Activated CD4-positive, alpha-beta memory T cell treated with anti-CD3 and anti-CD28 coated beads, Interleukin-2, amount 10 ng/mL, durations not matched to agents 7 days and 5 days (primary cell): ENCODE measurements at places on chromosomes 6 and 20. TPM values are rescaled to one million over a fixed set of nuclear protein-coding genes. Genes with fewer than 3 reads are reported as not detected.

DNA sequence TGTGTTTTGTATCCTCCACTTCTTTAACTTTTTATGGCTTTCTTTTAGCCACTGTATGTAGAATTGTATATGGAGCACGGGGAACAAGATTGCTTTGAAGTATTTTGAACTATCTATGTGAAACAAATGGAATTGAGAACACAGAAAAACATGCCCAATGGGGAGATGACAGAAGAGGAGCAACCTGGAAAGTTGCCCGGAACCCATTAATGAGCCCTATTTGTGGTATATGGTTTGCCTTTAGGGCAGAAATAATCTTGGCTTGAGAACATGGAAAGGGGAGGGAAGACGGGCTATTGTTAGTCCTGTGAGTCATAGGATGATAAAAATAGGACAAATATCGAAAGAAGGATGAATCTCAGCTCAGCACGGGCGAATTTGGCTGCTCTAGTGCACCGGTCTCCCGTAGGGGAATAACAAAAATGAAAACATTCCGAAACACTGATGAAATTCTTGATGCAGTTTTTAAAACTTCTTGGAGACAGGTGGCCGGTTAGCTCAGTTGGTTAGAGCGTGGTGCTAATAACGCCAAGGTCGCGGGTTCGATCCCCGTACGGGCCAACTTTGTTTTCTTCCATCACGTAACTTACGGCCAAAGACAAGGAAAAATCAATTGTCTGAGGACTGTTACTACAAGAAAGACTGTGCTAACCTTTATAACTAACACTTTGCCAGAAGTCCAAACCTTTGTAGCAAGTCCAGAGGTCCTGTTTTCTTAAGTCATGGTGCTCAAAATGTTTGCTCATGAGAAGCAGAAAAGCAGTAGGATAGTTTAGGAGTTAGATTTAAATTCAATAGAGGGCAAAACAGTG is 15.7 kb downstream of the HMGN4 start:
- peaks cover 26% of the 10 kb centered on the region for H3K4me1 ChIP-seq
- H3K27ac ChIP-seq, result no peak overlapping the region
- DNase-seq, result peak; percentile 85
- H3K4me3 ChIP-seq, result no peak overlapping the region

Gene SAPCD1
- 10.7 TPM for total RNA-seq

GRCh38 chr6:34589691-34590090 is 33.6 kb upstream of the SPDEF start:
- DNase-seq, result no peak
- no peak overlapping the region for H3K27ac ChIP-seq
- H3K4me3 ChIP-seq, result no peak overlapping the region

DNA sequence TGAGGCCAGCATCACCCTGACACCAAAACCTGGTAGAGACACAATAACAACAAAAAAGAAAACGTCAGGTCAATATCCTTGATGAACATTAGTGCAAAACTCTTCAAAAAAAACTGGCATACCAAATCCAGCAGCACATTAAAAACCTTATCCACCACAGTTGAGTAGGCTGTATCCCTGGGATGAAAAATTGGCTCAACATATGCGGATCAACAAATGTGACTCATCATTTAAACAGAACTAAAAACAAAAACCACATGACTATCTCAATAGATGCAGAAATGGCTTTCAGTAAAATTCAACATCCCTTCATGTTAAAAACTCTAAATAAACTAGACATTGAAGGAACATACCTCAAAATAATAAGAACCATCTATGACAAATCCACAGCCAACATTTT is 59.6 kb upstream of the PHIP start:
- peaks cover 3% of the 10 kb centered on the region for H3K27me3 ChIP-seq
- DNase-seq, result no peak
- no peaks in the 10 kb centered on the region for H3K36me3 ChIP-seq
- no peaks in the 10 kb centered on the region for H3K4me1 ChIP-seq

DNA sequence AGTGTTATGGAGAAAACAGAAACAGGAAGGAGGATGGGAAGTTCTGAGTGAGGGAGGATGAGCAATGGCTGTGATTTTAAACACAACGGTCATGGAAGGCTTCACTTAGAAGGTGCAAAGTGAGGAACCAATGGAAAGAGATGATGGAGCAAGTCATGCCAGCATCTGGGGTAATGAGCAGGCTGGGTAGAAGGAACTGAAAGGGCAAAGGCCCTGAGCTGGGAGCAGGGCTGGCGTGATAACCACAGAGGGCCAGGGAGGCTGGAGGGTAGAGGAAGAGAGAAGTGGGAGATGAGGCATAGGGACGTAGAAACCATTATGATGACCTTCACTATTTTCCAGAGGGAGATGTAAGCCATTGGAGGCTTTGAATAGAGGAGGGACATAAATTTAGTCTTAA is 43.6 kb downstream of the NHLRC1 start:
- peaks cover 2% of the 10 kb centered on the region for H3K36me3 ChIP-seq
- no peak for DNase-seq
- no peak overlapping the region for H3K4me3 ChIP-seq
- peaks cover 8% of the 10 kb centered on the region for H3K27me3 ChIP-seq
- no peaks in the 10 kb centered on the region for H3K4me1 ChIP-seq

GRCh38 chr6:29521006-29521680 is 33.4 kb upstream of the MAS1L start:
- H3K4me3 ChIP-seq, result no peak overlapping the region
- H3K36me3 ChIP-seq, result no peaks in the 10 kb centered on the region
- peaks cover 5% of the 10 kb centered on the region for H3K4me1 ChIP-seq
- H3K27me3 ChIP-seq, result peaks cover 29% of the 10 kb centered on the region
- H3K27ac ChIP-seq, result no peak overlapping the region

- peak; percentile 68 for DNase-seq
- H3K4me3 ChIP-seq, result no peak overlapping the region
- H3K27me3 ChIP-seq, result peaks cover 2% of the 10 kb centered on the region
- H3K36me3 ChIP-seq, result no peaks in the 10 kb centered on the region
- H3K27ac ChIP-seq, result no peak overlapping the region
Observed at GRCh38 chr6:3176562-3177355, 19.4 kb upstream of the TUBB2A start.

Gene PM20D2
- 5.0 TPM for total RNA-seq

- no peaks in the 10 kb centered on the region for H3K4me1 ChIP-seq
- no peaks in the 10 kb centered on the region for H3K27me3 ChIP-seq
- H3K27ac ChIP-seq, result no peak overlapping the region
- H3K36me3 ChIP-seq, result no peaks in the 10 kb centered on the region
- H3K4me3 ChIP-seq, result no peak overlapping the region
Observed at GRCh38 chr20:52446421-52447224, 255.0 kb upstream of the ZFP64 start.

- peak; percentile 35 for DNase-seq
- H3K36me3 ChIP-seq, result no peaks in the 10 kb centered on the region
- peak overlapping the region; percentile 38 for H3K4me3 ChIP-seq
- H3K27ac ChIP-seq, result peak overlapping the region; percentile 91
- no peaks in the 10 kb centered on the region for H3K27me3 ChIP-seq
- H3K4me1 ChIP-seq, result peaks cover 64% of the 10 kb centered on the region
Observed at GRCh38 chr20:45355209-45356084, 7.2 kb upstream of the SDC4 start.

DNA sequence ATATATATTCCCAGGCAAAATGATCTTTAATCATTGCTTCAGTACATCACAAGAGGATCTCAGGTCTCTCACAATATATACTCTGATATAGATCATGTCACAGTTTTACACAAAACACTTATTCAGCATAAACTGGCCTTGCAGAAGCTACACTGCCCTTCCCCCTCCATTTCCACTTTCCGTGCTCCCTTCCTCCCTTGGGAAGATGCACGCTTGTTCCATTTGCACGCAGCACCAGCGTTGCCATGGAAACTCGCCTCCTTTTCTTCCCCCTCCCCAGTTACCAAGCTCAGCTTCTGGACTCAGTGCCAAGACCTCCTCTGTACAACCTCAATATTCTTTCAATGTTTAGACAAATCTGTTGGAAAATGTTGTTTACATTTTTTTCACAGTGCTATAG is 154.6 kb downstream of the RFPL4B start:
- no peak overlapping the region for H3K27ac ChIP-seq
- no peak overlapping the region for H3K4me3 ChIP-seq
- no peaks in the 10 kb centered on the region for H3K4me1 ChIP-seq

- peak; percentile 33 for DNase-seq
- peak overlapping the region; percentile 99 for H3K4me3 ChIP-seq
- H3K36me3 ChIP-seq, result peaks cover 45% of the 10 kb centered on the region
- H3K4me1 ChIP-seq, result peaks cover 61% of the 10 kb centered on the region
- peaks cover 18% of the 10 kb centered on the region for H3K27me3 ChIP-seq
Observed at GRCh38 chr6:36386495-36387439, 702 bp downstream of the ETV7 start.

GRCh38 chr6:167825332-167826229 is 1.1 kb upstream of the AFDN start:
- no peak overlapping the region for H3K27ac ChIP-seq
- H3K36me3 ChIP-seq, result peaks cover 7% of the 10 kb centered on the region
- H3K4me1 ChIP-seq, result peaks cover 40% of the 10 kb centered on the region
- H3K27me3 ChIP-seq, result peaks cover 54% of the 10 kb centered on the region
- peak; percentile 26 for DNase-seq

DNA sequence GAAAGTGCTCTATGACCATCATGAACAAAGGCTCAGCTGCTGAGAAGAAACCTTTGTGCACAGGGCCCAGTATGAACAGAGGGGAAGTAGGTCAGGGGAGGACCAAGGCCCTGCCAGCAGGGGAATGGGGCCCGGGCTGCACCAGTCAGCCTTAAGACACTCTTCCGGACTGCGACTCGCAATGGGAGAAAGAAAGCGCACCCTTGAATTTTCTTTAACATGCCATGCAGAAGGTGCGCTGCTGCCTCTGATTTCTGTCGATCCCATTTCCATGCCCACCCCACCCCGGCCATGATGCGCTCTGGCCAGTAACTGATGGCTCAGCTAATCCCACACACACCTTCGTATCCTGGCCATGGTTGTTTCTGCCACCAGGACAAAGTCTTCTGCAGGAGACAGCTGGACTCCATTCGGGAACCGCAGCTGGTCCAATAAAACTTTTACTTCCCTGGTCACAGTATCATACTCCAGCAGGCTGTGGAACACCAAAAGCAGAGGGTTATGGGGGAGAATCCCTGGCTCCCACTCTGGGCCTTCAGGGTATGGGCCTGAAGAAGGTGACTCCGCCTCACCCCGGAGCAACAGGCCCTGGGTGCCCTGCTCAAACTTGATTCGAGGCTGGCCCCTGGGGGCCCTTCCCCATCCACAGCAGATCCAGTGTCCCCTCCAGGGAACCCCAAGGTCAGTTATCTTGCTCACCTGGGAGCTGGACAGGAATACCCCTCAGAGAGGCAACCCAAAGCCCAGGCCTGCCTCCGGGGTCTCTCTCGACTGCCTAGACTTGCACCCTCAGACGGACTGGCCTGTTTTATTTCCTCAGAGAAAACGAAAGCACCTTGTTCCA is 20.3 kb downstream of the CST7 start:
- DNase-seq, result peak; percentile 15
- H3K4me3 ChIP-seq, result no peak overlapping the region
- peaks cover 71% of the 10 kb centered on the region for H3K36me3 ChIP-seq
- H3K27me3 ChIP-seq, result no peaks in the 10 kb centered on the region

- peak overlapping the region; percentile 98 for H3K27ac ChIP-seq
- peaks cover 68% of the 10 kb centered on the region for H3K4me1 ChIP-seq
- H3K36me3 ChIP-seq, result peaks cover 52% of the 10 kb centered on the region
- H3K4me3 ChIP-seq, result peak overlapping the region; percentile 95
- DNase-seq, result no peak
- H3K27me3 ChIP-seq, result no peaks in the 10 kb centered on the region
Observed at GRCh38 chr20:35661053-35661452, 3.6 kb downstream of the CPNE1 start.

GRCh38 chr20:58233393-58233792 is 4.9 kb upstream of the ANKRD60 start:
- H3K36me3 ChIP-seq, result peaks cover 22% of the 10 kb centered on the region
- no peak overlapping the region for H3K27ac ChIP-seq
- peaks cover 37% of the 10 kb centered on the region for H3K4me1 ChIP-seq
- peaks cover 24% of the 10 kb centered on the region for H3K27me3 ChIP-seq
- peak; percentile 14 for DNase-seq

Gene TGM2
- total RNA-seq, result 0.33 TPM

Gene PHACTR1
- 0.33 TPM for total RNA-seq

Gene SLC24A3
- not detected for total RNA-seq

DNA sequence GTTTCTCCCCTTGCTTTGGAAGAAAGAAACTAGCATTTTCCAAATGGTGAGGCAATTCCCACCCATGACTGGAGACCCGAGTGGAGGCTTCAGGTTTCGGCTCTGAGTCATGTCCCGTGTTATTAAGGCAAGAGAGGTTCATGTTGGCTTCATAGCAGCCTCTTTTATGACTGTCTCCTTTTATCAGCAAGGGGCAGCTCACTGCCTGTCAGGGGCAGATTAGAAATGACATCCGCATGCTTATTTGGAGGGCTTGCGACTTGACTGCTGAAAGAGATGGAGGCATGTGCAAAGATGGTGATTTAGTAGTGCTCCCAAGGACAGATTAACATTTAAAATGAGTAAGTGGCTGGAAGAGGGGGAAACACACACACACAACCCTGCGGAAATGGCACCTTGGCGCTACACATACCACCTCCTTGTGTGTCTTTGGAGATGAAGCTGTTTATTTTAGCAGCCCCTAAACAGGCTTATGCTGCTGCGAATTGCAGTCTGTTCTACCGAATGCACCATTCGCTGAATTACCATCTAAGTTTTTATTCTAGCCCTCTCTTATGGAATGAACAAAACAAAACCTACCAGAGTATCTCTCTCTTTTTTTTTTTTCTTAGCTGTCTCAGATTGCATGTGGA is 52.1 kb upstream of the VSTM2L start:
- H3K27ac ChIP-seq, result no peak overlapping the region
- no peak for DNase-seq
- H3K36me3 ChIP-seq, result peaks cover 13% of the 10 kb centered on the region
- H3K4me1 ChIP-seq, result no peaks in the 10 kb centered on the region
- no peaks in the 10 kb centered on the region for H3K27me3 ChIP-seq
- no peak overlapping the region for H3K4me3 ChIP-seq

GRCh38 chr6:31728767-31729514 is at the start of gene DDAH2:
TSS of gene DDAH2 (minus strand) at chr6:31729299. CDS start at chr6:31729161, 138 bp downstream.
- DNase-seq, result no peak
- H3K27me3 ChIP-seq, result no peaks in the 10 kb centered on the region
- H3K36me3 ChIP-seq, result peaks cover 67% of the 10 kb centered on the region
- peak within 1 kb of the TSS; percentile 82 for H3K27ac ChIP-seq

DNA sequence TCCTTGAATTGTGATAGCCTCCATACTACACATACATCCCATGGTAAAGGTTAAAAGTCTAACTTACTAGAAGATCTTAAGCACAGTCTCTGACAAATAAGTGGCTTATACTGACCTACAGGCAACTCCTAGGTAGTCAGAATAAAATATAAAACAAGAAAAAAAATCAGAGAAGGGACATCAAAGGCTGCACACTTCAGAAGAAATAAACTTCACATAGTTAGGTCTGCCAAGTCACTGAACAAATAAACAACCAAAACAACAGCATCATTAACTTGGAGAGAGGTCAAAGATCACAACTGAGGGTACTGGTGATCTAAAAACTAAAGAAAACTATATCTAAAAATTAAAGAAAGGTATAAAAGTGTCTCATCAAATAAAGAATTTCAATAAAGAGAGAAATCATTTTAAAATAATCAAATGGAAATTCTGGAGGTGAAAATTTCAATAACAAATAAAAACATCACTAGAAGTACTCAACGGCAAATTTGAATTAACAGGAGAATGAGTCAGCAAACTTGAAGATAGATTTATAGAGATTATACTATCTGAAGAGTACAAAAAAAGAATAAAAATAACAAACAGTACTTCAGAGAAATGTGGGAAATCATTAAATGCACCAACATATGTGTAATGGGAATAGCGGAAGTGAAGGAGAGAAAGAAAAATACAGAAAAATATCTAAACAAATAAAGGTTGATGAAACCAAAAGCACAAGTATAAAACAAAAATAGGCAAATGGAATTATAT is 88.0 kb upstream of the UST start:
- H3K27ac ChIP-seq, result no peak overlapping the region
- H3K36me3 ChIP-seq, result no peaks in the 10 kb centered on the region
- H3K4me1 ChIP-seq, result no peaks in the 10 kb centered on the region

Gene PTK7
- 0.35 TPM for total RNA-seq
